H4 (cell line): ENCODE measurements at places on chromosomes 2 and 18. TPM values are rescaled to one million over a fixed set of nuclear protein-coding genes. Genes with fewer than 3 reads are reported as not detected.

CCDC141 gene
- 0.02 TPM in 1 of 2 replicates, not detected in the other for total RNA-seq

DNA sequence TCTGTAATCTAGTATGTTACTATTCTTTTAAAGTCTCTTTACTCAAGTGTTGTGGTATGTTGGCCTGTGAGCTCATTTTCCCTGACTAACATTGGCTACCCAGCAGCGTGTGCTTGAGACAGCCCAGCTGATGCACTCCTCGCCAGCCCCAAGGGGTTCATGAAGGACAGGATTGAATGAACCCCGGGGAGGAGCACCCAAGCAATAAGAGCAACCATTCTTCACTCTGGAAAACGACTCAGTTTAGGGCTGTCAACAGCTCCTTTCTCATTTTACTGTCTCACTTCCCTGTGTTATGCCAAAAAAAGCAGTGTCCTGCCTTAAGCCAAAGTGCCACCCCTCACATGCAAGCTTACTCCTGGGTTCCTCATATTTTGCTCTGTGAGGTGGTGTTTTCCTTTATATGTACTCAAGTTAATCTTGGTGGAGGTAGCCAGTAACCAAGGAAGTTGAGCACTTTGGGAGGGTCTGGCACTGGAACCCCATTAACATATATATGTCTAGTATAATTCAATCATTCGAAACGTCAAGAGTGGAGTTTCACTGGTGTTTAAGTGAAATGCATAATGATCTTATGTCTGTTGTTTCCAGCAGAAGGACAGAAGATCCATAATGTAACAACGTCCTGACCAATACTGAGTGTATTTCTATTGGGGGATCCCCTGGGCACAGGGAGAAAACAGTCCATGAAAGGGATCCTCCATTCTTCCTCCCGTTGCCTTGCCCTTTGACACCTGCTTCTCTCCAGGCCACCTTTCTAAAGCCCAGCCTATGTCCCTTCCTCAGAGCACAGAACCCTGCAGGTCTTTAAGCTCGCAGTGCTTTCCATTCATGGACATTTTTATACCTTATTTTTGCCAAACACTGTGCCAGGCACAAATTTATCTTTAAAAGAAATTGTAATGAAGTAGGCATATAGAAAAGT is 43.2 kb downstream of the ATIC start:
- no peak for DNase-seq

- DNase-seq, result no peak
Observed at GRCh38 chr2:177593402-177593801, 200.8 kb downstream of the AGPS start.

GRCh38 chr18:74381621-74382295 is 66.1 kb downstream of the C18orf63 start:
- DNase-seq, result no peak

DNA sequence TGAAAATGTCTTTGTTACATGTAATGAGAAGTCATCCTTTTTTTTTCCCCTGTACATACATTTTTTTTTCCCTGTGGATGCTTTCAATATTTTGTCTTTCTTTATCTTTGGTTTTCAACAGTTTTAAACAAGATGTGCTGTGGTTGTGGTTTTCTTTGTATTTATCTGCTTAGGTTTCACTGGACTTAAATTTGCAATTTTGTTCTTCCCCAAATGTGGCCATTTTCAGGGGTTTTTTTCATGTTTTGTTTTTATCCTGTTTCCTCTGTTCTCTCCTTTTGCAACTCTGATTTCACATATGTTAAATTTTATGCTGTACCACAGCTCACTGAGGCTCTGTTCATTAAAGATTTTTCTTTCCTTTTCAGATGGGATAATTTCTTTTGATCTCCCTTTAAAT is 41.7 kb downstream of the GALNT1 start:
- DNase-seq, result no peak
